ENCODE measurements at places on chromosomes 3 and 15.

GRCh38 chr3:73729969-73730440 lies 105.3 kb upstream of the PDZRN3 start:
- no peak for DNase-seq

DNA sequence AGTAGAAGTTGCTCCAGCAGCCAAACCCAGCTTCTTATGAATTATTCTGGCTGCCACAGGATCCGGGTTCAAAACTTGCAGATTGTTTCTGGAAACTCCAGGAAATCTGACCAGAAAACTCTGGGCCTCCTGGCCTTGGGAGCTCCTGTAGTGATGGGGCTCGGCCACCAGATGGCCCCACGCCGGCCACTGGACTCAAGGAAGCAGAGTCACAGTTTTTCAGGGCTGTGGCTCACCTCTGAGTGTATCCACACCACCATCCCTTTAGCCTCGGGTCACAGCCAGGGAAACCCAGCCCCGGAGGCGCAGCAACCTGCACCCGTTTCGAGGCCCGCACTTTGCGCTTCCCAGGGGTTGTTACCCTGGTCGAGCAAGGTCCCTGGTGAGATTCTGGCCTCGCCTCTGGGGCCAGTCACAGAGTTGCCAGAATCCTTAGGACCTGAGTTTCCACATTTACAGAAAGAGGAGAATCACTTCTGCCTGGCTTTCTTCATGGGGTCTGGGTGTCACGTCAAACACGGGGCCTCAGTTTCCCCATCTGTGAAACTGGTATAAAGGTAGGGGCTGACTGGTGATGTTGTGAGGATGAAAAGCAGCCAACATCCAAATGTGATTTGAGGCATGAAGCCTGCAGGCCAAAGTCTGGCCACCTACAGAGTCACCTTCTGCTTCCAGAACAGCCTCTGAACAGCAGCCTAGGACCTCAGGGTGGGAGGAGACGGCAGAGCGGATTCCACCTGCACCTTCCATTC lies 53.5 kb upstream of the LCTL start:
- peak; percentile 21 for DNase-seq

- DNase-seq = no peak
These were observed 59.8 kb upstream of the MEX3B start for GRCh38 chr15:82105451-82106215.

DNA sequence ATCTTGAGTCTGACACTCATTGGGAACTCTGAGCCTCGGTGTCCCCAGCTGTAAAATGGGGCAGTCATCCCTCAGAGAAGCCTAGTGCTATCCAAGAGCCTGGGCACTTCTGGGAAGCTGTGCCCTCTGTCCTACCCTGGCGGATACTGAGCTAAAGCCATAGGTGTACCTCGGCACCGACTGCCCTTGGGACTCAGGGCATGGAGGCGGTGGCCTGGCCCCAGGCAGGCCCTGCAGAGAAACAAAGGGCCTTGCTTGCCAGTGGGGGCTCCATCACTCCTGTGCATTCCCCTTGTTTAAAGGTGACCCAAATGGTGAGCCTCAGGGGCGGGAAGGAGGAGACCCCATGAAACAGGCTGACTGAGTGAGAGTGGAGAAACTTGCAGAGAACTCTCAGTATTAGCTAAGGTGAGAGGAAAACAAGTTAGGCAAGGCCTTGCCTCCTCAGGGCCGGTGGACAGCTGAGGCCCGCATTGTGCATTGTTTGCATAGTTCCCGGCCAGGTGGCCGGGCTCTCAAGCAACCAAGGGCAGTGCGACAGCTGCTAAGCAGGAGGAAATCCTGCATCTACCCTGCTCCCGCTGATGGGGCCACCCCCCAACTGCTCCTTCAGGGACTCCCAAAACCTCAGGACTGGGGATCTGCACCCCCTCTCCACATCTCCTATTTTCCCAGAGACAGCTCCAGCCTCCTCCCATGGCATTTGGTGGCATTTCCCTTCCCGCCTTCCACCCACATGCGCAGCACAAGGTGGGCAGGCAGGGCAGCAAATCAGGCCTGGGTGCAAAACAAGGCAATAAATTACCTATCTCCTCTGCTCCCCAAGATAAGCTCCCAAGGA lies 4.3 kb downstream of the PFKFB4 start:
- DNase-seq = no peak

DNA sequence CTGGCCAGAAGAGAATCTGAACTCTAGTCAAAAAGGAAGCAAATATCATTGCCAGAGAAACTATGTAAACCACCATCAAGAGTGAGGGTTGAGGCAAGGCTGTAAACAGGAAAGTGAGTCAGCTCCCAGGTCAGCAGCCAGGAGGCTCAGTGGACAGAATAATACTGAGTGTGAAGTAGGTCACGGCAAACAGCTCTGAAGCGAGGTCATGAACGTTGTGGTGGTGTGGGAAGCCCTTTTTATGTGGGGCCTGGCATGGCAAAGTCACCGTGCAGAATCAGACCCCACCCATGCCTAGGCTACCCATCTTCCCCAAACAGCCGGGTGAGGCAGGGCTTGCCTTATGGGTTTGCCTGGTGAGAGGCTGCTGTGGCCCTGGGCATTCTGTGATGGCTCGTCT lies 43.9 kb downstream of the THBS1 start:
- no peak for DNase-seq

- no peak for DNase-seq
These were observed 13.1 kb downstream of the DNAAF4 start for GRCh38 chr15:55494931-55495330.

DNA sequence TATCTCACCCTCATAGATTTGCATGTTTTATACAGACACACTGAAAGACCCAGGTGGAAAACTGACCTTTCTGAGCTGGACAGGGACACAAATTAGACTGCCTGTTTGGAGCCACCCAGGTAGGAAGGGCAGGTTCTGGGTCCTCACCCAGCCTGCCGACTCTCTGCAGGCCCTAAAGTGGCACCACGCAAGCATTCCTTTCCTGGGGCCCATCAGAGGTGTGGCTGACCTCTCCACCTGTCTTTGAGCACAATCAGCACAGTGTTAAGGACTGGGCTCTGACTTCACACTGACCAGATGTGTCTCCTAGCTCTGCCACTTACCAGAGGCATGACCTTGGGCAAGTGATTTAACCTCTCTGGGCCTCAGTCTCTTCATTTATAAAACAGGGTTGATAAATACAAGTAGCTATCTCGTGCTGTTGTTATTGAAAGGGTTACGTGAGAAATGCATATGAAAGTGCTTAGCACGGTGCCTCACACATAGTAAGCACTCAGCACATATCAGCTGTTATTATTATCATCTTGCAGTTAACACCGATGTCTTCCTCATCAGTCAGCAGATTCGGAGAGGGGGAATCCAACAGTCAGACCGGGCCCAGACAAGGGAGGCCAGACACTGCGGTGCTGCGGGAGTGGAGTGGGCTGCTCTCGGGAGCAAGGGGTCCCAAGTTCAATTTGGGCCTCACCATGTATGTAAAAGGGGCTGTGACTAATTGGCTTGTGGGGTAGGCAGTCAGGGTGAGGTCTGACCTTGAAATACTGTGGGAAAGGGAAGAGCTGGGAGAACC lies 2.0 kb upstream of the TBC1D2B start:
- DNase-seq = no peak

DNA sequence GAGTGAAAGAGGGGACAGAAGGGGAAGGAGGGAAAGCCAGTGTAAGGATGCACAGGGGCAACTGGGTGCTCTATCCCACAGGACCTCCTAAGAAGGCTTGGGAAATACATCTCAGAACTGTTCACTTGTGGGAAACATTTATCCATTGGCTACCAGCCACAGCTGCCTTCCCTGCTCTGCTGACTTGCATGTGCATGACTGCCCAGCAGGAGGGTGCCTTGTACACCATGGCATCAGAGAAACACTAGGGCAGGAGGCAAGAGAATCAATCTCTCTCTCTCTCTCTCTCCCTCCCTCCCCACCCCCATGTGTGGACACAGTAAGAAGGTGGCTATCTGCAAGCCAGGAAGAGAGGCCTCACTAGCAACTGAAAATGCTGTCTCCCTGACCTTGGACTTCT lies 62.9 kb upstream of the ZBTB38 start:
- DNase-seq = no peak

- no peak for DNase-seq
These were observed 33.3 kb upstream of the TBC1D23 start for GRCh38 chr3:100227511-100227921.

GRCh38 chr3:156749244-156749643 lies 74.9 kb downstream of the TIPARP start:
- DNase-seq = no peak

- no peak for DNase-seq
These were observed 42.8 kb upstream of the ADAMTSL3 start for GRCh38 chr15:83610901-83611685.

GRCh38 chr3:121584418-121584817 lies 8.8 kb upstream of the FBXO40 start:
- no peak for DNase-seq

DNA sequence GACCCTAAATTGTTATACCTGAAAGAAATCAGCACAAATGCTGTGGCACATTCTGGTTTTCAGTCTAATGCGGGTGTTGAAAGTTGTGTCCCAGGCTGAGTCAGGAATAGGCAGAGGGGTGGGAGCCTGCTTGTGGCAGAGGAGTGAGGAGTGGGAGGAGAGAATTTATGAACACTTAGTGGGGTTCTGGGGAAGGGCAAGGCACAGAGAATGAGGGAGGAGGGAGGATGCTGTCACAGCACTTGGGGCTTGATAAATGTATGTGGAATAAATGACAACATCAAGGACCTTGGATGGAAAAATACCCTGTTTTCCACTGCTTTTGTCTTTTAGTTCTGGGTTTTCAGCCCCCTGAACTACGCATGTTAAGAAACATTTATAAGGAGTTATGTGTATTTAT lies 49.3 kb downstream of the ZNF621 start:
- DNase-seq = no peak

DNA sequence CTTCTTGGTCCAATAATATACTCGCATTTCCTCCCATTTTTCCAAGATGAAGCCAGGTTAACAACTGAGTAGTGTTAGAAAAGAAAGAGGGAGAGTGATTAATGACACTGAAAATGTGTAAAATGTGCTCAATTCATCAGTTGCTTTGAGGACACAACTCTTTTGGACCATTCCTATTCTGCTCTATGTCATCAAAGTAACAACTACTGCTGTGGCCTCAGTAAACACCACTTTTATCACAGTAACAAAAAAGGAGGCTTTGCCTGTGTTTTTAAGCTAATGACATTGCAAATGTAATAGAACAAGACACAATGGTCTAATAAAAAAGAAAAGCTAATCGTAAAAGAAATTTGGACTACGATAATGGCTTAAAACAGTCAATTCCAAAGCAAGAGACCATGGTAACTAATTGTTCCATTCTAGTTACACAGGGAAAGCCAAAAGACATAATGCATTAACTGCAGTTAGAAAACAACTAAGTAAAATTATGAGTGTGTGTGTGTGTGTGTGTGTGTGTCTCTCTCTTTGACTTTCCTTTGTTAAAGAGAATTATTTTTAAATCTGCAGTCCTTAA lies 221.1 kb downstream of the MAGI1 start:
- DNase-seq = no peak

GRCh38 chr15:48472756-48473155 lies 141.5 kb downstream of the DUT start:
- DNase-seq = no peak

DNA sequence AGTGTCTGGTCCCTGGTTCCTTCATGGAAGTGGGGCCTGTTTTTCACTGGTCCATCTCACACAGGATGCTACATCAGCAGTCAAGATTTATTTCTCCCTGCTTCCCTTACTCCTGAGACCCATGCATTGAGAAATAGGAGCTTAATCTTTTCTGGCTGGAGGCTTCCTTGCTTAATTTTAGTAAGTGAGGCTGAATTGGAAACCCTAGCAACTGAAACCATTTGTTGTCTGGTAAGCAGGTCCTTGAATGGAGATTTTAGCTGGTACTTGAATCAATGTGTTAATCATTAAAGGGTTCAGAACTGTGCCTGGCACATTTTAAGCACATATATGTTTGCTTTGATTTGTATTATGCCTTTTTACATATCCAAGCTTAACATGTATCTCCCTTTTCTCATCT lies 20.2 kb upstream of the MEF2A start:
- no peak for DNase-seq

DNA sequence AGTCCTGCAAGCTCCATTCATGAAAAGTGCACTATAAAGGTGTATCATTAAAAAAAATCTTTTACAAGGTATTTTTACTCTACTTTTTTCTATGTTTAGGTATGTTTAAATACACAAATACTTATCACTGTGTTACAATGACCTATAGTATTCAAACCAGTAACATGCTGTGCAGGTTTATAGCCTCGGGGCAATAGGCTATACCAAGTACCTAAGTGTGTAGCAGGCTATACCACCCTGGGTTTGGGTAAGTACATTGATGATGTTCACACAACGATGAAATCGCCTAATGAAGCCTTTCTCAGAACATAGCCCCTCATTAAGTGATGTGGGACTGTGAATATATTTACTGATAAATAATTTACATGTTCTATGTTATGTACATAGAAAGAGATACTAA lies 104.6 kb downstream of the ATP1B3 start:
- no peak for DNase-seq

DNA sequence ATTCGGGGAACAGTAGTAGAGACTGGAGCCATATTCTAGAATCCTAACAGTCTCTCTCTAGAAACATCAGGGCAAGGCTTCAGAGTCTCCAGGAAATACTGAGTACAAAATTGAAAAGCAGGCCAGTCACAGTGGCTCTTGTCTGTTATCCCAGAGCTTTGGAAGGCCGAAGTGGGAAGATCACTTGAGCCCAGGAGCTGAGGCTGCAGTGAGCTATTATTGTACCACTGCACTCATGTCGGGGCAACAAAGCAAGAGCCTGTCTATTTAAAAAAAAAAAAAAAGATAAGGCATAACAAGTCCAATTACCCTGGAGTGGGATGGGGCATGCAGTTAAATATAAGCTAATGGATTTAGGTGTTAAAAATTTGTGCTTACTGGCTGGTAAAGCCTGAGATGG lies 79.0 kb downstream of the SEMA6D start:
- no peak for DNase-seq

DNA sequence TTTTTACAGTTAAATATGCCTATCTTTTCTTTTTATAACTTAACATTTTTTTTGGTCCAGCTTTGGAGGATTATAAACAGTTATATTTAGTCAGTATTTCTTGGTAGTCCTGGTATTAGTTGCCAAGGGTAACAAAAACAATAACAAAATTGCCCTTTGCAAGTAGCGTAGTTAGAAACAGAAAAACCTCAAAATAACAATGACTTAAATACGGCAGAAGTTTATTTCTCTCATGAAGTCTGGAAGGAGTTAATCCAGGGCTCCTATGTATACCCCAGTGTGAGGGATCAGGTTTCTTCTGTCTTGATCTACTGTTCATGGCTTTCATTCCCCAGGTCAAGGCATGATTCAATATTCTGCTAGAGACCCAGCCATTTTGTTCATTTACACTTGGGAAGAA lies 14.1 kb upstream of the MYH15 start:
- no peak for DNase-seq

GRCh38 chr15:78171864-78172472 lies 22.8 kb downstream of the IDH3A start:
- no peak for DNase-seq

- no peak for DNase-seq
These were observed 97.3 kb downstream of the SLCO3A1 start for GRCh38 chr15:91950631-91951329.

DNA sequence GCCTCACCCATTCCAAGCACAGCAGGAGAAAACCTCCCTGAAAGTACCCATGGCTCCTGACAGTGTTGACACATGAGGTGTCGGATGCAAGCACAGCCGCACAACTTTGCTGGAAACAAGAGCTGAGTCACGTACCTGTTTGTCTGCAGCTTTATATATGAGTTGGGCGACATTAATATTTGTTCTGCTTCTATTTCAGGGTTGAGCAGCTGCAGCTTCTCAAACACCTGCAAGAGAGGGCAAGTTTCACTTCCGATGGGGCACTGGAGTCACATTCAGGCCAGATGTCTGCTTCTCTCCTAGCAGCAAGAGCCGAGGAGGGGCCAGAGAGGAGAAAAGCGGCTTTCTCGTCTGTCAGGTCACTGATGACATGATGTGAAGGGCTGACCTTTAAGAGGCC lies 88.0 kb downstream of the NUP210 start:
- DNase-seq = no peak

Data from stimulated activated CD4-positive, alpha-beta T cell treated with anti-CD3 and anti-CD28 coated beads, TNF-alpha, amount 100 ng/mL, for 1 hour (primary cell).